ENCODE measurements at places on chromosomes 6 and 20.

GRCh38 chr20:58538752-58539151, 23.6 kb upstream of the APCDD1L start:
- no peak for DNase-seq

DNA sequence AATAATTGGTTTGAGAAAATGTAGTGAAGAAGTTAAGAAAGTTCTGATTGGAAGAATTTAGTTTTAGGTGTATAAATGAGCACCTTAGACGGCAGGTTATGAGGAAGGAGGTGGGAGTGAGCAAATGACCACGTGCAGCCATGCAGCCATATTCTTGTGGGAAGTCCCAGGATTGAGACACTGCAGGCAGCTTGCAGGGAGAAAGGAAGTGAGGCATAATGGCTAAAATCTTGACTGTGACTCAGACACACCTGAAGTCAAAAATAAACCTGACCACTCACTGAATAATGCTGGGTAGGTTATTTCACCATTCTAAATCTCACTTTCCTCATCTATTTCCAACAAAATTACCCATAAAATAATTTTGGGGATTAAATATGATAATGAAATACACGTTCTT, 16.6 kb downstream of the DSE start:
- DNase-seq = peak; percentile 14

- DNase-seq = no peak
Measured at GRCh38 chr6:9985481-9985880, 429.4 kb downstream of the TFAP2A start.

DNA sequence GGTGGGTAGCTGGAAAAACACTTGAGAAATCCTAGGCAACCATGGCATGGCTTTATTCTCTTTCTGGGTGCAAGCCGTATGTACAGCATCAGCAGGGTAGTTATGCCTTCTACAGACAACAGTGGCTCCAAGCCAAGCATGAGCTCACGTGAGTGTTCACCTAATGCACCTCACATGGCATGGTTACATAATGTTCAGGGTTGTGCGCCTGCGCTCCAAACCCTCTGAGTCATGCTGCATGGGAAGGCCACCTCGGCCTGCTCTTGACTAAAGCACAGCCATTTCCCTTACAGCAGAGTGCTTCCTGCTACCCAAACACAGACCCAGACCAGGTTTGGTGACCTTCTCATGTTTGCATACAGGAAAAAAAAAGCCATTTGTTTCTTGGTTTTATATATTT, 96.2 kb downstream of the VIP start:
- no peak for DNase-seq

All from CD4-positive, alpha-beta T cell treated with Interleukin-17A for 1 hour (primary cell).